ENCODE measurements at places on chromosomes 7 and 10.

GRCh38 chr10:86064219-86064618 is 302.4 kb downstream of the GRID1 start:
- no peak for DNase-seq
- H3K4me1 ChIP-seq = no peaks in the 10 kb centered on the region
- no peaks in the 10 kb centered on the region for H3K27me3 ChIP-seq
- H3K27ac ChIP-seq = no peak overlapping the region
- no peaks in the 10 kb centered on the region for H3K36me3 ChIP-seq

DNA sequence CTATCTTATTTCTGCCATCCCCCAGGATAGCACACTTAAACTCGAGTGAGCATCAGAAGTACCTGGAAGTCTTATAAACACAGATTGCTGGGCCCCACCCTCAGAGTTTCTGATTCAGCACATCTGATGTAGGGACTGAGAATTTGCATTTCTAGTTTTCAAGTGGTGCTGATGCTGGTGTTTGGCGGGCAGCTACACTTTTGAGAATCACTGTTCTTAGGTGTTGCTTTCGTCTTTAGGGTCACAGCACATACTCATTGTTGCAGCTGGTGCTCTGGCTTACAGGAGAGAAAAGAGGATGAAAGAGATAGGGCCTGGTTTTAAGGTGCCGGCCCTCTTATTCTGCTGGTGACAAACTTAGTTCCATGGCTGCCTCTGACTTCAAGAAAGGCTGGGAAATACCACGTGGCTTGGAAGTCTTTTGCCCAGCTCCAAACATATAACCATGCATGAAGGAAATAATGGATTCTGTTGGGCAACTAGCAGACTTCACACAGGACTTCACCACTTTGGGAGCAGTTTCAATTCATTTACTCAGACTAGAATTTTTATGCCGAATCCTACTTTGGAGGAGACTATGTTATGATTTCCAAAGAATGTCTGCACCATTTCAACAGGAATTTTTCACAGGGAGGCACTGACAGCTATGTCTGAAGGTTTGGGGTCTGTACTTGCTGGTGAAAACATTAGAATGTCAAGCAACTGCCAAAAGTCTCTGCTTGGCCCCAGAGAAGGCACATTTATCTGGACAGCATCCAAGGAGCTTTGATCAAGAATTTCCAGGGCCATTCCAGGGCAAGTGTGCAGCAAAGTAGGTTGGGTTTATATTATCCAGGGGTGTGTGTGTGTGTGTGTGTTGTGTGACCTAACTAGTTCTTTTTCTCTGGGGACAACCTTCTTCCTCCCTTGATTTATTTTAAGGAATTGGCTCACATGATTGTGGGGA is 6.9 kb upstream of the MINDY4 start:
- no peaks in the 10 kb centered on the region for H3K4me1 ChIP-seq
- DNase-seq = no peak
- no peak overlapping the region for H3K4me3 ChIP-seq
- H3K27ac ChIP-seq = no peak overlapping the region
- no peaks in the 10 kb centered on the region for H3K36me3 ChIP-seq

DNA sequence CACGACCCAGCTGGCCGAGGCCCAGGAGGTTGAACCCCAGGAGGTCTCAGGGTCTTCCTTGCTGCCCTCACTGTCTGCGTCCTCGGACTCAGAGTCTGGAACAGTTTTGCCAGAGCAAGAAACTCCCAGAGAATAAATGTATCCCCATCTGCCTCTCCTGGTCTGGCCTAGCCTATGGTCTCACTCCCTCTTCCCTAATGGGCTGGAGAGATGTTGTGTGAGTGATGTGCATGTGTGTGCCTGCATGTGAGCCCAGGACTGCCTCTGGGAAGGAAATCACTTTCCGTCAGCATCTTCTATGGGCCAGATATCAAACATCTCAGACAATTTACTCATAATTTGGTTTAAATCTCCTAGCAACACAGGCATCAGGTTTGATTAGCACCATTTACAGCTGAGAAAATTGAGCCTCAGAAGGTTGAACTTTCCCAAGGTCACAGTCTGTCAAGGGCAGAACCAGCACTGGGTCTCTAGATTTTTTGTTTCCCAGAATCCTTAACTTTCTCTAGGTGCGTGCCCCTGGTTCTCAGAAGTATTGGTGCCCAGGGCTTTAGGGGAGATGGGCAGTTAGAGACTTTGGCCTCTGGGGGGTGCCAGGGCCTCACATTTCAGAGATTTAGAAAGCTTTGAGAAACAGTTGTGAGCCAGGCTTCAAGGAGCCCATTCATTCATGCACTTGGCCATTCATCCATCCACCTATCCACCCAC is 4.9 kb downstream of the TMEM270 start:
- no peaks in the 10 kb centered on the region for H3K36me3 ChIP-seq
- peaks cover 3% of the 10 kb centered on the region for H3K4me1 ChIP-seq
- H3K27me3 ChIP-seq = no peaks in the 10 kb centered on the region
- no peak overlapping the region for H3K4me3 ChIP-seq
- DNase-seq = no peak
- H3K27ac ChIP-seq = no peak overlapping the region

DNA sequence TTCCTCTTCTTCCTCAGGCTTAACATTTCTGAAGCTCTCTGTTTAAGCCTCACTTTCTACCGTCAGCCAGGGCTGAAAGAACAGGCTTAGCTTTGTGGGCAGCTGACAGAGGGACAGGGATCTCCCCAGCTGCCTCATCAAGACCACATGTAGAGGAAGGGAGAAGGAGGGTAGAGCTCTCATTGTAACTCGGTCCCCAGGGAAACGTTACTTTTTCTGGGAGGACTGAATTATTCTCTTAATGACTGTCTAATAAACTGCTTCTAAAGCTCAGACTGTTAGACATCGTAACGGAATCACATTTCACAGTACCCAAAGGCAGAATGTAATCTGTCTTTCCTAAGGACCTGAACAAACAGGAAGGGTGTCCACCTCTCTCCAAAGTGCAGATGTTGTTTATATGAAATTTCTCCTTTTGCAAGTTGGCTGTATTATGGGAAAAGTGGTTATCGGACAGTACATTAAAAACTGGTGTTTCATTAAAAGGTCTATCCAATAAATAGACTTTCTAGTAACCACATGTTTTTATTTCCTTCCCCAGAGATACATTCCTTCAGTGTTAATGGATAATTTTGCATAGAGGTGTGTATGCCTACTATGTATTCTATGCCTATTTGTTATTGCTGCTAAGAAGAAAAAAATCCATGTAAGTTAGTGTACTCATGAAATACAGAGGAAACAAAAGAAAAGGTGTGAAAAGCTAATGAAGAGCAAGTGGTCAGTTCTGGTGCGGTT is 144.2 kb downstream of the CTTNBP2 start:
- H3K4me1 ChIP-seq = no peaks in the 10 kb centered on the region
- no peak overlapping the region for H3K27ac ChIP-seq
- H3K36me3 ChIP-seq = peaks cover 14% of the 10 kb centered on the region
- no peak for DNase-seq
- no peaks in the 10 kb centered on the region for H3K27me3 ChIP-seq

DNA sequence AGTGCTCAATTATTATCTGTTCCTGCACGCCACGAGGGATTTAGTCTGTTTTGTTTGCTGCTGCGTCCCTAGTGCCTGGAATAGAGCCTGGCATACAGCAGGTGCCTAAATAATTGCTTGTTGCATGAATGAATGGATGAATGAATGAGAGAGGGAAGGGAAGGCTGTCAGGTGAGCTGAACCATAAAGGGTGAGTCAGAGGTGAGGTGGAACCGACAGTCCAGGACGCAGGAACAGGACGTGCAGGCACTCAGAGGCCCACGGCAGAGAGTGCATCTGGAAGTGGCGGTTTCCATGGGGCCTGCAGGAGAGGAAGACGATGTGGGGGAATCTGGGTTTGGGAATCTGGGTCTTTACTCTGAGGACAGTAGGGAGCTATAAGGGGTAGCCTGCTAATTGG is 17.7 kb upstream of the PPIF start:
- no peak overlapping the region for H3K27ac ChIP-seq
- H3K4me3 ChIP-seq = no peak overlapping the region
- H3K4me1 ChIP-seq = no peaks in the 10 kb centered on the region

DNA sequence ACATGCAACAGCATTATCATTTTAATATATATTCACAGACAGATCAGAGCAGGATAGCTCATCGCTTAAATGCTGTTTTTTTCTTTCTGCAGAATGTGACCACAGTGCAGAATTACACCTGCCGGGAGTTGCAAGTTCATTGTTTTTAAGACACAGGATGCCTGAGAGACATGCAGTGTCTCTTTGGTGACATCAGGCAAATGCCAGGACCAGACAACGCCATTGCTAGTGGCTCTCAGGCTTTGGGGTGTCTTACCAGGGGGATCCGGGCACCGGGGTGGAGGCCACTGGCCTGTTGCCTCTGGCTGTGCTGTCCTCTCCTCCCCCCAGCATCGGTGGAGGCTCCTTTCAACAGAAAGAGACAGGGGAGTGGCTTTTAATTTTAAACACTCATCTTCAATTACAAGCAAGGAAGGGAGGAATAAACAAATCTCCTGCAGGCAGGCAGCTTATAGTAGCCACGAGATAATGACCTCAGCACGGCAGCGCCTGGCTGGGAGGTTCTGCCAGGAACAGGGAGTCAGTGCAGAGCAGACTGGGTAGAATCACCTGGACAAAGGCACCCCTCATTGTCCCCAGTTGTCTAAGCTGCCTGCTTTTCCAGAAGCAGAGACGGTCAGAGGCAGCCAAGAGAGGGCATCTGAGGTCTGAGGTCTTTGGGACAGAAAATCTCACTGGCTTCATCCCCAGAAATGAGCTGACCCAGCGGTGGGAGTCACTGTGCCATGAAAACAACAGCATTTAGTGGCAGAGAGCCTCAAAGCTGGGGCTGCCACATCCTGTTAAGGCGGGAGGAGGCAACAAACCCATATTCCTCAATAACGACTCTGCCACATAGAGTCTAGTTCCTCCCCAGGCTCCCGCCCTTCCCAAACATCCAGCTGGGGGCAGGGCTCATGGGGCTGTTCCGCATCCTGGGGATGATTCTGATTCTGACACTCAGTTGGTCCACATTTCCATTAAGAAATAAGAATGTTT is 148.4 kb downstream of the TCERG1L start:
- no peak overlapping the region for H3K4me3 ChIP-seq
- DNase-seq = no peak
- H3K27ac ChIP-seq = no peak overlapping the region
- H3K36me3 ChIP-seq = no peaks in the 10 kb centered on the region
- H3K27me3 ChIP-seq = no peaks in the 10 kb centered on the region

GRCh38 chr10:13331646-13332045 is 16.4 kb downstream of the SEPHS1 start:
- DNase-seq = no peak
- H3K4me1 ChIP-seq = peaks cover 5% of the 10 kb centered on the region
- peaks cover 91% of the 10 kb centered on the region for H3K36me3 ChIP-seq
- no peaks in the 10 kb centered on the region for H3K27me3 ChIP-seq

DNA sequence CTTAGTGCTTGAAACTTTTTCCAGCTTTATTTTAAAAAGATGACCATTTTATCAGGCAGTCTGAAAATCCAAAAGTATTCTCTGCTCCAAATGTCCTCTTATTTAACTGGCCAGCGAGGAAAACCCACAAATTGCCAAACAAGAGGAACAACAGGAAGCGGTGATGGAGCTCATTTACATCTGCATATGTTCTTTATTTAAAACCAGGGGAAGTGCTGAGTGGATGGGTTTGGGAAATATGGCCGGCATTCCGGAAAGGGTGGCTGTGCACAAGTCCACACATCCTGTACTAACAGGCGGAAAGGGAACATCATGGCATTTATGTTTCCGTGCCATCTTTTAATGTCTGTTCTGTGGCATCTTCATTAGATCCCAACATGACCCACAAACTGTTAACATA is 974.5 kb downstream of the LRMDA start:
- H3K27ac ChIP-seq = no peak overlapping the region
- no peaks in the 10 kb centered on the region for H3K36me3 ChIP-seq
- H3K27me3 ChIP-seq = no peaks in the 10 kb centered on the region
- no peak overlapping the region for H3K4me3 ChIP-seq

All from H1 (cell line).